RWPE1 (cell line): ENCODE measurements at places on chromosomes 2 and 18.

GRCh38 chr2:120510751-120511395 lies 164.9 kb downstream of the INHBB start:
- no peak for DNase-seq

DNA sequence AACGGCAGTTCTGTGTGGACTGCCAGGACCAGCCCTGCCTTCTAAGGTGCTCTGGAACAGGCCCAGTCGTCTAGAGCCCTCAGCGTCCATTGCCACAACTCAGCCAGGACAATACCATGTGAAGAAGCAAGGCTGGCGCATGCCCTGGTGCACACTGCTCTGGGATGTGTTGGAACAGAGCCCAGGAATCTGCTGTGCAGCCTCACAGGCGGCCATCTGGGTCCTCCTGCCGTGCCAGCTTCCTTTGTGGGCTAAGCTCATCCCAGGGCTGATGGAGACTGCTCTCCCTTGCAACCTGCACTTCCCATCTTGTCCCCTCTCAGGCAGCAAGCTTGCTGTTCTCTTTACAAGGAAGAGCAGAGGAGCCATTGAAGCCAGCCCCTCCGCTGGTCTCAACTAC lies 246.4 kb upstream of the PXDN start:
- DNase-seq = no peak

DNA sequence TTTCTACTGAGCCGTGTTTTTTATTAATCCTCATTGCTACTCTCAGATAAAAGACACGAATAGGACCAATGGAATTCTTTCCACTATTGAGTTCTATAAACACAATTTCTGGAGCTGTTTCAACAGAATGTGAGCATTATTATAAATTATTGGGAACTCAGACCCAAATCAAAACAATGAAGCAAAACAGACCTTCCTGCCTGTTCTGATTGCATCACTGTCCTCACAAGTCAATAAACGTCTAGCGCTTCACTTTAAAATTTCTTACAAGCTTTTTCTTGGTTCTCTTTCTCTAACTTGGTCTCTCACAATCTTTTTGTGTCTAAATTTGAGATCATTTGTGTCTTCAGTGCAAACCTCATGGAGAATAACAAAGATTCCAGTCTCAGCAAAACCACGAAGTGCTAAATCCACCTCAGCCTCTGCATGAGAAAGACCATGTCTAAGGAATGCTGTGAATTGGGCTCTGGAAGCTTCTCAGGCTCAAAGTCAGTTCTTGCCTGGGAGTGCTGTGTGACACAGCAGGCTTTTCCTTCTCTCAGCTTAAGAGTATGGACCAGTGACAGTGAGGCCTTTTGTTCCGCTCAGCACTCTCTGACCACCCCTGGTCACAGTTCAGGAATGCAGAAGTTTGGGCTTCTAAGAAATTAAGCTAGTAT lies 22.8 kb downstream of the ARHGAP28 start:
- no peak for DNase-seq

- DNase-seq = no peak
Measured at GRCh38 chr2:36416370-36417165, 61.0 kb downstream of the CRIM1 start.

GRCh38 chr2:2890246-2890645 lies 487.4 kb downstream of the EIPR1 start:
- DNase-seq = no peak

GRCh38 chr18:10760986-10761385 lies 235.2 kb downstream of the NAPG start:
- DNase-seq = no peak

GRCh38 chr18:38575023-38575422 lies 1009.4 kb upstream of the CELF4 start:
- no peak for DNase-seq

GRCh38 chr2:111523009-111523408 lies 361.0 kb downstream of the ANAPC1 start:
- DNase-seq = no peak
